ENCODE measurements at places on chromosomes 6 and 20. TPM values are rescaled to one million over a fixed set of nuclear protein-coding genes. Genes with fewer than 3 reads are reported as not detected.

GRCh38 chr6:42694586-42694985, 27.8 kb downstream of the PRPH2 start:
- H3K4me3 ChIP-seq: no peak overlapping the region
- H3K27ac ChIP-seq: no peak overlapping the region
- DNase-seq: no peak
- H3K27me3 ChIP-seq: no peaks in the 10 kb centered on the region
- no peaks in the 10 kb centered on the region for H3K4me1 ChIP-seq

DNA sequence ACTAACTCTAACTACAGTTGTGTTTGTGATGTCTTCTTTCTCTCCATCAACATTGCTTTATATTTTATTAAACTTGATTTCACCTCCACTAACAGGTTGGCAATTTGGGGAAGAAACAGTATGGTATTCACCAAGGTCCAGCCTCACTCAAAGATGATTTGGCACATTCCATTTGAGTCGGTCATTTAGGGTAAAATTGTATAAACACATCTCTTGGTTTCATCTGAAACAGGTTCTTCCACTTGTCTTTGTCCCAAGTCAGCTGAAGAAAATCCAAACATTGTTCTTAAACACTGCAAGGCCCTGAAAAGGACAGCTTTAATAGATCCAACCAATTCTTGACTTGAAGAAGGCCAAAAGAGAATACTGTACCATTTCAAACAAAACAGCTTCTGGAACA, 104.9 kb upstream of the NT5E start:
- H3K4me1 ChIP-seq: peaks cover 6% of the 10 kb centered on the region
- no peak overlapping the region for H3K27ac ChIP-seq
- DNase-seq: no peak
- no peak overlapping the region for H3K4me3 ChIP-seq
- peaks cover 9% of the 10 kb centered on the region for H3K27me3 ChIP-seq
- H3K36me3 ChIP-seq: no peaks in the 10 kb centered on the region

DNA sequence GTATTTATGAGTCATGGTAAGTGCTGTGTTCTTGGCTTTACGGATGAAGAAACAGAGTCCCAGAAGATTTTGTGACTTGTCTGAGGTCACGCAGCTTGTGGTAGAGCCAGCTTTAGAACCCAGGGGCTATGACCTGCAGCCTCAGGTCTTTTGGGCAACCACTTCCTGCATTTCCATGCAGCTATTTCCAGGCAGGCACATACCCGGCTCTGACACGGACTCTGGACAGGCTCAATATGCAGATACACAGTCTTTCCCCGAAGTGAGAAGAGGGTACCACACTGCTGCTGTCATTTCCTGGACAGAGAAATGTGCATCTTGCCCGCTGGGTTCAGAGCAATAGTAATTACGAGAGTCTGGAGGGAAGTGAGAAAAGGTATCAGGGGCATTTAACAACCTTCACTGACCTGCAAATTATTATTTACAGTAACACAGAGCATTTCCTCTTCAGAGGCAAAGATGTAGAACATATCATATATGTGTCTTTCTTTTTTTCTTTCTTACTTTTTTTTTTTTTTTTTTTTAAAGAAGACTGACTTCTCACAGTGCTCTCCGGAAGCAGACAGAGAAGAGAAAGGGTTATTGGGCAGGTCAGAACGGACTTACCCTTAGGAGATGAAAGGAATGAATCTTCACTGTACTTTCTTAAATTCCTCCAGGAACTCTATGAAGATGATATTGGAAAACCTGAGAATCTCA, 185.1 kb downstream of the CLIC5 start:
- no peaks in the 10 kb centered on the region for H3K27me3 ChIP-seq
- no peaks in the 10 kb centered on the region for H3K4me1 ChIP-seq
- DNase-seq: no peak
- H3K27ac ChIP-seq: no peak overlapping the region

- H3K27ac ChIP-seq: no peak overlapping the region
- H3K36me3 ChIP-seq: peaks cover 2% of the 10 kb centered on the region
- H3K4me1 ChIP-seq: peaks cover 8% of the 10 kb centered on the region
- H3K27me3 ChIP-seq: no peaks in the 10 kb centered on the region
- DNase-seq: no peak
- no peak overlapping the region for H3K4me3 ChIP-seq
Observed at GRCh38 chr6:26045928-26046368, 41.3 kb upstream of the HFE start.

The SCGN gene
- total RNA-seq: 97.2 TPM

DNA sequence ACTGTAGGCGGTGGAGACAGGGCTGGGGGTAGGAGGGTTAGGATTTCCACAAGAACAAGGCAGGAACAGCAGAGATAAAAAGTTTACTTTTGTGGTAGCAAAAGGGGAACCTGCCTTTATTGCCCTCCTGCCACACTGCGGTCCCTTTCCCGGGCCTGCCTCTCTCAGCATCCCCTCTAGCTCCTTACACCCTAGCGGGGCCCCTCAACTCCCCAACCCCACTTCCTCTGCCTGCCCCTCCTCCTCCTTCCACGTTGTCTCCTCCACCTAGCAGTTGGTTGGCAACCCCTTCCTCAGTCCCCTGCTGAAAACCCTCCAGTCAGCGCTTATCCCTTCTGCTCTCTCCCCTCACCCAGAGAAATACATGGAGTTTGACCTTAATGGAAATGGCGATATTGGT, 714 bp downstream of the AIF1 start:
- H3K4me3 ChIP-seq: no peak overlapping the region
- H3K36me3 ChIP-seq: no peaks in the 10 kb centered on the region
- H3K27me3 ChIP-seq: no peaks in the 10 kb centered on the region
- H3K4me1 ChIP-seq: peaks cover 11% of the 10 kb centered on the region
- no peak overlapping the region for H3K27ac ChIP-seq
- DNase-seq: no peak

- no peak overlapping the region for H3K4me3 ChIP-seq
- H3K36me3 ChIP-seq: no peaks in the 10 kb centered on the region
- H3K27me3 ChIP-seq: no peaks in the 10 kb centered on the region
- H3K4me1 ChIP-seq: no peaks in the 10 kb centered on the region
- no peak overlapping the region for H3K27ac ChIP-seq
- no peak for DNase-seq
Observed at GRCh38 chr20:33415948-33416347, 14.6 kb upstream of the CDK5RAP1 start.

The SLC4A11 gene
- total RNA-seq: 2.0 TPM
